ENCODE measurements at places on chromosomes 1 and 21.

GRCh38 chr1:88327391-88328267 lies 356.4 kb upstream of the PKN2 start:
- no peak for DNase-seq

DNA sequence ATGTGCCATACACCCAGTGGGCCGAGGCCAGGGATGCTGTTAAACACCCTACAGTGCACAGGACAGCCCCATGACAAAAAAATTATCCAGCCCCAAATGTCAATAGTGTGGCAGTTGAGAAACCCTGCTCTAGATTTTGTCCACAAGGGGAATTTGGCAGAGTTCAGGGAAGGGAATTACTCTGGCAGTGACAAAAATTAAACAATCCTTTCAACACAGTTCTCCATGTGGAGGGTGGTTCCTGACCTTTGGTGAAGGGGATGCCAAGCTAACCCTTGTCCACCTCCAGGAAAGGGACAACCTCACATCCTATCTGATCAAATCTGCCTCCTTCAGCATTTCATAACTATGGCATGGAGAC lies 28.4 kb upstream of the CD84 start:
- no peak for DNase-seq

GRCh38 chr1:3702990-3703728 lies 49.1 kb upstream of the CCDC27 start:
- no peak for DNase-seq

GRCh38 chr1:113170519-113170918 lies 97.5 kb downstream of the LRIG2 start:
- no peak for DNase-seq

GRCh38 chr1:180204231-180204630 lies 25.8 kb upstream of the LHX4 start:
- DNase-seq = no peak

Data from stimulated activated CD8-positive, alpha-beta memory T cell treated with anti-CD3 and anti-CD28 coated beads, Interleukin-15, amount 100 ng/mL, for 4 hours (primary cell).